ENCODE measurements at places on chromosomes 13 and 19. TPM values are rescaled to one million over a fixed set of nuclear protein-coding genes. Genes with fewer than 3 reads are reported as not detected.

ASPDH gene
- total RNA-seq: not detected

CEACAM6 gene
- total RNA-seq: not detected

ELSPBP1 gene
- total RNA-seq: not detected

OR4F17 gene
- not detected for total RNA-seq

QPCTL gene
- total RNA-seq: 5.4 TPM

KRTDAP gene
- not detected for total RNA-seq

CEACAM20 gene
- total RNA-seq: not detected

- no peak overlapping the region for H3K27ac ChIP-seq
- no peak overlapping the region for H3K4me3 ChIP-seq
- H3K27me3 ChIP-seq: no peaks in the 10 kb centered on the region
- no peaks in the 10 kb centered on the region for H3K36me3 ChIP-seq
These were observed 109.0 kb downstream of the LHFPL6 start for GRCh38 chr13:39494006-39494405.

- H3K27me3 ChIP-seq: no peaks in the 10 kb centered on the region
- no peak for DNase-seq
These were observed 19.8 kb upstream of the GNA15 start for GRCh38 chr19:3115916-3116602.

GRCh38 chr19:40763526-40763925 lies 11.8 kb upstream of the MIA start:
- peaks cover 32% of the 10 kb centered on the region for H3K36me3 ChIP-seq
- no peak overlapping the region for H3K4me3 ChIP-seq
- H3K4me1 ChIP-seq: no peaks in the 10 kb centered on the region
- no peaks in the 10 kb centered on the region for H3K27me3 ChIP-seq

- no peaks in the 10 kb centered on the region for H3K4me1 ChIP-seq
- H3K36me3 ChIP-seq: no peaks in the 10 kb centered on the region
- no peak overlapping the region for H3K4me3 ChIP-seq
- H3K27me3 ChIP-seq: peaks cover 3% of the 10 kb centered on the region
- no peak overlapping the region for H3K27ac ChIP-seq
- peak; percentile 64 for DNase-seq
These were observed 2.3 kb upstream of the LCP1 start for GRCh38 chr13:46184277-46184699.

DNA sequence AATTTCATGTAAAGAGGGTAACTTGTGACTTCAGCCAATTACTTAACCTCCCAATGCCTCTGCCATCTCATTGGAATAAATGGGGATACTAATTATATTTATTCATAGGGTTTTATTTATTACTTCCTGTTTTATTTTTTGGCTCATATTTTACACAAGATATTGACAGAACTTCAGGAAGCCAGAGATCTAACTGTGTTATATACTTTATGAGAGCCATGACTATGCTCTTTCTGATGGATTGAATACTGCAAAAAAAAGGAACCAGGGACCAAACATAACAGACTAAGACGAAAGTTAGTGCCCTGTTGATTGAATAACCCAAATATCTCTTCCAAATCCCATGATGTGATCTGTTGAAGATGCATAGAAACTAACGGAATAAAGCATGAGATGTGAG lies 243.3 kb upstream of the STARD13 start:
- no peak overlapping the region for H3K4me3 ChIP-seq
- H3K27ac ChIP-seq: no peak overlapping the region
- no peak for DNase-seq
- H3K36me3 ChIP-seq: no peaks in the 10 kb centered on the region
- H3K4me1 ChIP-seq: no peaks in the 10 kb centered on the region

DNA sequence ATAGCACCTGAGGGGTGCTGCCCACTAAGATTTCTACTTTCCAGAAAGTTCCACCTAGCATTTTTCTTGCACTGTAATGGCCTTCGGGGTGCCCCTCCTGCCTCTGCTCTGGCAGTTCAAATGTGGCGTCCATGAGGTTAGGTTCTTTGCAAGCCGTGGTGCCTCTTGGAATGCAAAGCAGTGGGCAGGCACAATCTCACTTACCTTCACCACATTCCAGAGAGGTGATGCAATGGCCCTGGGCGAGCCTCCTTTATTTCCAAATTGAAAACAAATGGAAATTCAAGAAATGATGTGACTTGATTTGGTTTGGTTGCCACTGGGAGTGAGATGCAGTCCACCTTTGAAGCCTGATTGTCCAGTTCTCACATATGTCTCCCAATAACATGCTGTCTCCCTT lies 46.9 kb downstream of the FGF9 start:
- H3K4me1 ChIP-seq: no peaks in the 10 kb centered on the region
- H3K27ac ChIP-seq: no peak overlapping the region
- no peak for DNase-seq
- H3K4me3 ChIP-seq: no peak overlapping the region
- no peaks in the 10 kb centered on the region for H3K27me3 ChIP-seq
- no peaks in the 10 kb centered on the region for H3K36me3 ChIP-seq

DNA sequence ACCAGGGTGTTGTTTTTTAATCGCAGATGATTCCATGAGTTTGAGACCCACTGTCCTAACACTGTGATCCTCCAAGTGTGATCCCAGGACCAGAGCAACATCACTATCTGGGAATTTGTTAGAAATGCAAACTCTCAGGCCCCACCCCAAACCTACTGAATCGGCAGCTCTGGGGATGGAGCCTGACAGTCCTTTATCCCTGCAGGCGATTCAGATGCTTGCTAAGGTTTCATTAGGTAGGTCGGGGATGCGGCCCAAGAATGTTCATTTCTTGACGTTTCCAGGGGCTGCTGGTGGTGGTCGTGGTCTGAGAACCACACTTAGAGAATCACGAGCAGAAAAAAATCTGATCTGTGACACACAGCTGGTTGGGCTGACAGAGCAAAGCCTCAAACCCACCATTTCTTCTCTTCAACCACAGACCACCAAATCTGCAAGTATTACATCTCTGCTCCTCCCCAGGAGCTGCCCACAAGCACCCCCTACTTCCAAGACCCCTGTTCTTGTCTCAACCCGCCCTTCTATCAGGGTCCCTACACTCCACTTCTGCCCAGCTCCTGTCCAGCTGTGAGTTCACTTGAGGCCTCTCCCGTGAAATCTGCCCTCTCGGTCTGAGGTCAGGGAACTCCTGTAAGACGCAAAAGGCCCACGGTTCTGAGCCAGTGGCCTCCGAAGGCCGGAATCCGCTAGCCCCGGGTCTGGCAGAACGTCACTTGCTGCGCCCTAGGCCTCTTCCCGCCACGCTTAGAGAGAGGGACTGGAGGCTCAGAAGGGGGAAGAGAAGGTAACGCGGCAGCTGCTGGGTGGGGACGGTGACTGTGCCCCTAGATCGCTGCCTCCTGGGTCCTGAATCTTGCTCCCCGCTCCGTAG lies 1.1 kb upstream of the FARP1 start:
- H3K4me3 ChIP-seq: no peak overlapping the region
- no peaks in the 10 kb centered on the region for H3K4me1 ChIP-seq
- no peaks in the 10 kb centered on the region for H3K36me3 ChIP-seq
- DNase-seq: no peak
